ENCODE measurements at places on chromosomes 6 and 20. TPM values are rescaled to one million over a fixed set of nuclear protein-coding genes. Genes with fewer than 3 reads are reported as not detected.

The C6orf52 gene
- 0.99 TPM for total RNA-seq

The HDAC2 gene
- 79.8 TPM for total RNA-seq

DNA sequence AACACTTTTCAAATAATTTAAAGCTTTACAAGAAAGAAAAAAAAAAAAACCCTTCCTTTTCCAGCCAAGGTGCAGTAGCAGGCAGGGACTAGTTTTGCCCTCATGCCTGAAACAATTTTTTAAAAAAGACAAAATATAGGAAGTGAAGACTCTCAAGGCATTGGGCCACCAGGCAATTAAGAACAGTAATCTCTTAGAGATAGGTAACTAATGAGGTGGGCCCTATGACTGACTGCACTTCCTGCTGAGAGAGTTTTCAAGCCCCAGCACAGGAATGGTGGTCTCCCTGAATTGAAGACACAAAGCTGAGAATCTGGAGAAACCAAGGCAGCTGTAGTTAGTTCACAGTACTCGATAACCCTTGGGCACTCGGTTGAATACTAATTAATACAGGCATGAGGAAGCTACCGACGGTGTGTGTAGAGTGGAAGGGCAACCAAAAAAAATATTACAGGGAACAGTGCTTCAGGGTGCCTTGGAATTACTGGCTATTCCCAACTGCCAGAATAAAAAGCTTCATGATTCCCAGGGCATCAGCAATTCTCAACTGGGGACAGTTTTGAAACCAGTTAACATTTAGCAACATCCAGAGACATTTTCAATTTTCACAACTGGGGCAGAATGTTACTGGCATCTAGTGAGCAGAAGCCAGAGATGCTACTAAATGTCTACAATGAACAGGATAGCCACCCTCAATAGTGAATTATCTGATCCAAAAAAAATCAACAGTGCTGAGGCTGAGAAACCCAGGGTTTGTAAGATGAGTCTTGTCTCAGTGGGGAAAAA is 36.0 kb upstream of the PLN start:
- DNase-seq = no peak

DNA sequence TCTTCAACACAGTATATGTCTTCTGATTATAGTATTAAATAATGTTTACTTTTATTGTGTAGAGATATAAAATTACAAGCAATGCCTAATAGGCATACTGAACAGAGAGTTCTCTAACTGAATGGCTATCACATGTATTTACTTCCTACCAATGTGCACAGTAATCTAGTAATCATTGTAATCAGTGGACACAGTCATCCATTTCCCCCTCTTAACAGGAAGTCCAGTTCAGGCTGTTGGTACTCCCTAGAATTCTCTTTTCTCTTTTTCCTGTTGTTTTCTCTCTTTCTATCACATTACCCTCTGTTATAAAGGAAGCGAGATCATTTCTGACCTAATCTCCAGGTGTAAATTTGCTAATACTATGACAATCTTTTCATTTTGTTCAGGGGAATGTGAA is 172.5 kb downstream of the HTR1B start:
- no peak for DNase-seq

DNA sequence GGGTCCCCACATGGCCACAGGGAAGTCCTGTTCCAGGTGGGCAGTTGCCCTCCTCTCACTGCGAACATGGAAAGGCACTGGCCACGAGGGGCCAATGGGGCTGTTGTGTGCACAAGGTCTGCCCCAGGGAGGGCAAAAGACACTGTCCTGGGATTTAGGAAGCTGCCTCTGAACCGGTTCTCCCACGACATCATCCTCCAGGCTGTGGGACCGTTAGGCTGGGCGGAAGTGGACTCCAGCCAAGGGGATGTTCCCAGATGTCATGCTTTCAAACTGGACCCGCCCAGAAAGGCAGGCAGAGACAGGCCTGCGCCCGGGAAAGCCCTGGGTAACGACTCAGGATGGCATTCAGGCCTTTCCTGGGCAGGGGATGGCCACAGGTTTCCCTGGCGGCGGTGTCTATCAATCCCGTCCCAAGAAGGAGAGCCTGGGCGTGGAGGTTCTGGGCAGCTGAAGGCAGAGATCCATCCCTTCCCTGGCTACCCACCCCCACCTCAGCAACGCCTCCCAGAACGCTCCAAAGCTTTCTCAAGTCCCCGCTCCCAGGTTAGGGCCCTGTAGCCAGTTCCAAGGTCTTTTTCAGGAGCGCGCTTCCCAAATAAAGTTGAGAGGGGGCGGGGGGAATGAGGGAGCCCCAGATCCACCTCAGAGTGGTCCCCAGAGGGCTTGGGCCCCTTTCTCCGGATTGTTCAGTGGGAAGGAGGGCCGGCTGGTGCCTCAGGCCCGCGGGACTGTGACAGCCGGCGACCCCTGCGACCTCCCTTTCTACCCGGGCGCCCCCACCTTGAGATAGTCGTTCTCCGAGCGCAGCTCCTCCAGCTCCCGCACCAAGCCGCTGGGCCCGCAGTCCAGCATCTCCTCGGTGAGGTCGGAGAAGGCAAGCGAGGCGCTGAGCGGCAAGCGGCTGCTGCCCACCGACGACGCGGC is 13.8 kb upstream of the TLDC2 start:
- DNase-seq = peak; percentile 82

DNA sequence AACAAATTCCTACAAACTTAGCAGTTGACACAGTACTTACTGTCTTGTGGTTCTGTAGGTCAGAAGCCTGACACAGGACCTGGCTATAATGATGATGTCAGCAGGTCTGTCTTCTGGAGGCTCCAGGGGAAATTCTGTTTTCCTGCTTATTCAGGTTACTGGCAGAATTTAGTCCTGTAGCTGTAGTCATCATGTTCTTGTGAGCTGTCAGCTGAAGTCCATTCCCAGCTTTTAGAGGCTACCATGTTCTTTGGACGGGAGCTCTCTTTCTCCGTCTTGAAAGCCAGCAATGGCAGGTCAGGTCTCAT is 99.2 kb downstream of the HIVEP1 start:
- DNase-seq = no peak

DNA sequence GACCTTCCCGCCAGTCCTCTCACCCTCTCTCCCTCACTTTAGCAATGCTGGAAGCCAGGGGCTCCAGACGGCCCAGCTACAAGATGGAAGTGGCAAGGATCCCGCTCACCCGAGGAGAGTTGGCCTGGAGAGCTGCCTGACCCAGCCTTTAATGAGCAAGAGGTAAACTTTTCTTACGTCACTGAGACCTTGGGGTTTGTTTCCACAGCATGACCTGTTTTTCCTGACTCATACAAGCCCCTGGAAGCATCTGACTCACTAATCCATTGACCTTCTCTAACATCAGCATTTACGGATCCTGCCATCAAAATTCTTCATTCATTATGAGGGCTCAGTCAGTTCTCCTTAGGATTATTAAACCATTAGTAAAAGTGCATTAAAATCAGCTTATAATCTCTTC is 120.4 kb downstream of the MYLK4 start:
- DNase-seq = no peak

DNA sequence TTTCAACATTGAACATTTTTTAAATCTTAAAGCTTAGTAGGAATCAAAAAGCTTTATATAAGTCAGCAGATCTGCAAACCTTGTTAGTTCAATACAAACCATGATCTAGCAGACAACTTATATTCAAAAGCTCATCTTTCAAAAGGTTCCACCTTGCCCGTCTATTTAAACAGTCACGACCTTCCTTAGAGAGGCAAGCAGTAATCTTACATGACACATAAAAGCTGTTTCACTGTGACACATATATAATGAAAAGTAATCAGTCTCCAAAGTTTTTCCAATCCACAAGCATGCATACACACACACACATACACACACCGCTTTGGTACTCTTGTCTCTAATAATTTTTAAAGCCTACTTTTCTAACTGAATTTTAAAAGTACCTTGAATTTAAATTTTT is 12.9 kb downstream of the SOD2 start:
- no peak for DNase-seq

DNA sequence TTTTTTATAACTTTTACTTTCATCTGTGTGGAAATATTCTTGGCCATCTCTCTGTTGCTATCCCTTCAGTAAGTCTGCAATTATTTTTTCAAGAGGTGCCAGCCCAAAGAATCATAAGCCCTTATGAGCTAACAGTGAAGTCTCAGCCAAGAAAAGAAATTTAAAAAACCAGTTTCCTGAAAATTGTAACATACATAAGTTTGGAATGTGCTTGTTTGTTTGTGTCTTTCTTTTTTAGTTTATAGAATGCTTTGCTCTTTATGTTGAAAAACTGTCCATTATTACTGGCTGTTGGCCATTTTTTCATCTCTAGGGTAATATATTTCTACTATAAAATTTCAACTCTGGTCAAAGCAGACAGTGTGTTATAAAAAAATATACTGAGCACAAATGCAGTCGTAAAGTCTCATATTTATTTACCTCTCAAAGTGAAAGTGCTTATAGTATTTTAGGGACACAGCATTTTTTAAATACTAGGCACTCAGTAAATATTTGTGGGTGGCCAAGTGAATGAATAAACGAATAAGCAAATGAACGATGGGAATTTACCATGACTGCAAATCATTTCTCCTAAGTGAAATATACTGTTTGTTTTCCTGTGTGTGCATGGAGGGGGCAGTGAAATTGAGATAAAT is 659.7 kb downstream of the KIF16B start:
- no peak for DNase-seq

- no peak for DNase-seq
These were observed 129.7 kb downstream of the RALGAPA2 start for GRCh38 chr20:20582734-20583133.

DNA sequence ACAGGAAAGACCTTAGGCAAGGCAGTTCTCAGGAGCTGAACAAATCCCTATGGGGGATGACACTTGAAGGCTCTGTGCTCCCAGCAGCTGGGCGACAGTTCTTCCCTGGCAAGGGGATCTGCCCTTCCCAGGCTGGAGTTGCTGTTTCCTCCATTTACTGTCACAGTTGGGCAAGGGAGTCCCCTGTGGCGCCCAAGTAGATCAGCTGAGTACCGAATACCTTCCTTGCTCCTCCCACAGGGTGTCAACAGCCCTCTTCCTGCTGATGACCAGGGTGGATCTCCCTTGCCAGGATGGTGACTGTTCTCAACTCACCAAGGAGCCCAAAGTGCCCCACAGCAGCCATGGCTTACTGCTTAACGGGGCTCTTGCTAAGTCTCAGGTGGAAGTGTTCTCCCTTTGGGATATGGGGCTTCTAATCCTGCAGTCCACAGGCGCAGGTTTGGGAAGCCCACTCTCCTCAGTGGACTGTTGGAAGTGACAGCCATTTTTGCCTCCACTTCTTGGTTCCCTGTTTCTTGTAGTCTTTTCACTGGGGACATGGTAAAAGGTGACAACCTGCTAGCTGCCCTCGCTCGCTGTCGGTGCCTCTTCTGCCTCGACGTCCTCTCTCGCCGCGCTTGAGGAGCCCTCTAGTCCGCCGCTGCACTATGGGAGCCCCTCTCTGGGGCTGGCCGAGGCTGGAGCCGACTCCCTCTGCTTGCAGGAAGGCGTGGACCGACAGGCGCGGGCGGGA is 5.7 kb upstream of the PSMG4 start:
- no peak for DNase-seq

The VIP gene
- 1.5 TPM for total RNA-seq

DNA sequence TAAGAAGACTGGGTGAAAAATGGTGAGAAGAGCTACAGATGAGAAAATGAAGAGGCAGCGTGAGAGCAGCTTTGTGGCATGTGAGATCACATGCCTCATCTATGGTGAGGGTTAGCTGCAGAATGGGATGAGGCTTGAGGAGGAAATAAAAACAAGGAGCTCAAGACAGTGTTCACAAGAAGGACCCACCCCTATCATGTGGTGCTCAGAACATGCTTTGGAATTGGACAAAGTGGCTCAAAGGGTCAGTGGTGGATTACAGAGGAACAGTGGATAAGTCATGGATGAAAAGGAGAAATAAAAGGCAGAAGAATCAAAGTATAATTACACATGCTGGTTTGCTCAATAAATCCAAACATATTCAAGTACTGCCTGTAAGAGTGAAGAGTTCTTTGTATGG is 126.9 kb upstream of the UST start:
- DNase-seq = no peak

DNA sequence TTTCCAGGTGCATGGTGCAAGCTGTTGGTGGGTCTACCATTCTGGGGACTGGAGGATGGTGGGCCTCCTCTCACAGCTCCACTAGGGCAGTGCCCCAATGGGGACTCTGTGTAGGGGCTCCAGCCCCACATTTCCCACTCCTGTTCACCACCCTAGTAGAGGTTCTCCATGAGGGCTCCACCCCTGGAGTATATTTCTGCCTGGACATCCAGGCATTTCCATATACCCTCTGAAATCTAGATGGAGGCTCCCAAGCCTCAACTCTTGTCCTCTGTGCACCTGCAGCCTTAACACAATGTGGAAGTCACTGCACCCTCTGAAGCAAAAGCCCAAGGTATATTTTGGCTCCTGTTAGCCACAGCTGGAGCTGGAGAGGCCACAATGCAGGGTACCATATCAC is 393.5 kb downstream of the RNGTT start:
- no peak for DNase-seq

DNA sequence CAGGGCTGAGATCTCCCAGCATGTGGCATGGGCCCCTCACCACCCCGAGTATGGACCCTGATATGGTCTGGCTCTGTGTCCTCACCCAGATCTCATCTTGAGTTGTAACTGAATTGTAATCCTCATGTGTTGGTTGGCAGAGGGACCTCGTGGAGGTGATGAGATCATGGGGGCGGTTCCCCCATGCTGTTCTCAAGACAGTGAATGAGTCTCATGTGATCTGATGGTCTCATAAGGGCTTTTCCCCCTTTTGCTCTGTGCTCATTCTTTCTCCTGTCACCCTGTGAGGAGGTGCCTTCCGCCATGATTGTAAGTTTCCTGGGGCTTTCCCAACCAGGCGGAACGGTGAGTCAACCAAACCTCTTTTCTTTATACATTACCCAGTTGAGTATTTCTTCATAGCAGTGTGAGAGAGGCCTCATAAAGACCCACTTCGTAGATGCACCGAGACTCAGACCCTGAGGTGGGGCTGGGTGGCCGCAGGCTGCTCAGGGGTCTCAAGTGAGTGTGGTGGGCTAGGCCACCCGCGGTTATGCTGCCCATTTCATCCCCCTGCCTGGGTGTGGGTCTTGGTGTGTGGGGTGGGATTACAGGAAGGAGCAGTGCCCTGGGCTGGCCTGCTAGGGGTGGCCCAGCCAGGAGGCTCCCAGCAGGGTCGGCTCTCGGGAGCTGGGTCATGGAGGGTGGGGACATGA is 26.2 kb upstream of the GATA5 start:
- DNase-seq = no peak

DNA sequence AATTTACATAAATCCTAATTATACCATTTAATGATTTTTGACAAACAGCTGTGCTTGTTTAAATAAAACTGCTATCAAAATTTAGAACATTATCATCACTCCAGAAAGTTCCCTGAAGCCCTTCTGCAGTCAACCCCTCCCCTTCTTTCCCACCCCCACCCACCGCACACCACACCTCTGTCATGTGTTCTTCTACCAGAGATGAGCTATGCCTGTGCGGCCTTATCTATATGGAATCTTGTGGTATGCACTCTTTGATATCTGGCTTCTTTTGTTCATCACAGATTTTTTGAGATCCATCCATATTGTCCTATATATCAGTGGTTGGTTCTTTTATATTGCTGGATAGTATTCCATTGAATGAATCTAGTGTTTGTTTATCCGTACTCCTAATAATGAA is 7.2 kb downstream of the MYLIP start:
- DNase-seq = no peak

Data from colonic mucosa (tissue), 4 donors.